ENCODE measurements at places on chromosomes 2 and 18.

- H3K4me1 ChIP-seq, result peaks cover 36% of the 10 kb centered on the region
- peak overlapping the region; percentile 75 for H3K27ac ChIP-seq
- no peaks in the 10 kb centered on the region for H3K27me3 ChIP-seq
- peak; percentile 88 for DNase-seq
- no peak overlapping the region for H3K4me3 ChIP-seq
Measured at GRCh38 chr2:240564561-240565332, 3.5 kb upstream of the RNPEPL1 start.

GRCh38 chr2:27370816-27371620 lies 602 bp downstream of the SNX17 start:
- H3K27ac ChIP-seq, result peak overlapping the region; percentile 84
- peak overlapping the region; percentile 71 for H3K4me3 ChIP-seq
- peaks cover 46% of the 10 kb centered on the region for H3K36me3 ChIP-seq
- peak; percentile 53 for DNase-seq
- H3K27me3 ChIP-seq, result no peaks in the 10 kb centered on the region

DNA sequence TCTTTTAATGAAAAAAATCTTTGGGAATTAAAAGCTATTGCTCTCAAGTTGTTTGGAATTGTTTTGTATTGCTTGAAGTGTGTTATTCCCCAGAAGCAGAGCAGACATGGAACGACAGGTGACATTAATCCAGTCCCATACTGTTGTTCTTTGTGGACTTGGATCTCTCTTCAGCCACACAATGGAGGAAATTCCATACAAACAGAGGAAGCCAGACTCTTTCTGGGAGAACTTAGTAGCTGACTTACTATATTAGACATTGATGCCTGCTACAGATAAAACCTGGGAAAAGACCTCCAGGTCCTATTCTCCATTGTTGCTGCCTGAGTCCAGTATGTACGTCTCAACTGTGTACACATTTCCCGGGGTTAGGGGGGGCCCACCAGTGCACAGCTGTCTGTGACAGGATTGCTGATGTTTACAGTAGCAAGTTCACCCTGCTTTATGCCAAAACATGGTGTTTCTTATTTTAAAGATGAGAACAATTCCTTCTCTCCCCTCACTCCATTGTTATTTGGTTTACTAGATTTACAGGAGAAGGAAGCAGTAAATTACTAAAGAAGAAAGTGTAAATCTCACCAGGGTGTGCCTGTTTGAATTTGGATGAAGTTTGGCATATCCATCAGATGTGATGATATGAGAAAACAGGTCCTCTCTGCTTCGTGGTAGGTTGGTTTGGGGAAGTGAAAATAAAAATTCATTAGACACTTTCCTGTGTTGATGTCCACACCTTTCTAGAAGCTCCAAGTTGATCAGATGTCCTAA lies 142.4 kb upstream of the RBBP8 start:
- no peak overlapping the region for H3K27ac ChIP-seq
- no peaks in the 10 kb centered on the region for H3K36me3 ChIP-seq
- peaks cover 1% of the 10 kb centered on the region for H3K4me1 ChIP-seq
- H3K27me3 ChIP-seq, result peaks cover 4% of the 10 kb centered on the region
- no peak overlapping the region for H3K4me3 ChIP-seq
- no peak for DNase-seq

- peak; percentile 33 for DNase-seq
- H3K4me3 ChIP-seq, result no peak overlapping the region
- H3K27me3 ChIP-seq, result peaks cover 8% of the 10 kb centered on the region
- H3K27ac ChIP-seq, result no peak overlapping the region
Measured at GRCh38 chr2:13009027-13009642, 292.4 kb downstream of the TRIB2 start.

- DNase-seq, result peak; percentile 54
- H3K27ac ChIP-seq, result peak overlapping the region; percentile 93
- peaks cover 26% of the 10 kb centered on the region for H3K4me1 ChIP-seq
- no peaks in the 10 kb centered on the region for H3K27me3 ChIP-seq
- H3K4me3 ChIP-seq, result no peak overlapping the region
Measured at GRCh38 chr2:69118609-69119008, 105.6 kb downstream of the ANTXR1 start.

DNA sequence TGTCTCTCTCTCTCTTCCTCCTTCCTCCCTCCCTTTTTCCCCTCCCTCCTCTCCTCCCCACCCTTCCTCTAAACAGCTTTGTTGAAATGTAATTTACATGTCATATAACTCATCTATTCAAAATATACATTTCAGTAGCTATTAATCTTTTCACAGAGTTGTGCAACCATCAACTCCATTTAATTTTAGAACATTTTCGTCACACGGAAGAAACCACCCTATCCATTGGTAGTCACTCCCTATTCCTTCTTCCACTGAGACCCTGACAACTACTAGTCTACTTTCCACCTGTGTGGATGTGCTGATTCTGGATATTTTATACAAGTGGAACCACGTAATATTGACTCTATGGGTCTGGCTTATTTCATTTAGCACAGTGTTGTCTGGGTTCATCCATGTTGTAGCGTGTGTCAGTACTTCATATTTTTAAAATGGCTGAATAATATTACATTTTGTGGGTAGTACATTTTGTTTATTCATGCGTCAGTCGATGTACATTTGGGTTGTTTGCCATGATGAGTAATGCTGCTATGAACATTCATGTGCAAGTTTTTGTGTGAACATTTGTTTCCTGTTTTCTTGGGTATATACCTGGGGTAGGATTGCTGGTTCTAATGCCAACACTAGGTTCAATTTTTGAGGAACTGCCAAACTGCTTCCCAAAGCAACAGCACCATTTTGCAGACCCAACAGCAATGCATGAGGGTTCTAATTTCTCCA lies 100.1 kb upstream of the GCFC2 start:
- no peaks in the 10 kb centered on the region for H3K36me3 ChIP-seq
- no peak for DNase-seq
- no peak overlapping the region for H3K4me3 ChIP-seq
- H3K27me3 ChIP-seq, result no peaks in the 10 kb centered on the region

DNA sequence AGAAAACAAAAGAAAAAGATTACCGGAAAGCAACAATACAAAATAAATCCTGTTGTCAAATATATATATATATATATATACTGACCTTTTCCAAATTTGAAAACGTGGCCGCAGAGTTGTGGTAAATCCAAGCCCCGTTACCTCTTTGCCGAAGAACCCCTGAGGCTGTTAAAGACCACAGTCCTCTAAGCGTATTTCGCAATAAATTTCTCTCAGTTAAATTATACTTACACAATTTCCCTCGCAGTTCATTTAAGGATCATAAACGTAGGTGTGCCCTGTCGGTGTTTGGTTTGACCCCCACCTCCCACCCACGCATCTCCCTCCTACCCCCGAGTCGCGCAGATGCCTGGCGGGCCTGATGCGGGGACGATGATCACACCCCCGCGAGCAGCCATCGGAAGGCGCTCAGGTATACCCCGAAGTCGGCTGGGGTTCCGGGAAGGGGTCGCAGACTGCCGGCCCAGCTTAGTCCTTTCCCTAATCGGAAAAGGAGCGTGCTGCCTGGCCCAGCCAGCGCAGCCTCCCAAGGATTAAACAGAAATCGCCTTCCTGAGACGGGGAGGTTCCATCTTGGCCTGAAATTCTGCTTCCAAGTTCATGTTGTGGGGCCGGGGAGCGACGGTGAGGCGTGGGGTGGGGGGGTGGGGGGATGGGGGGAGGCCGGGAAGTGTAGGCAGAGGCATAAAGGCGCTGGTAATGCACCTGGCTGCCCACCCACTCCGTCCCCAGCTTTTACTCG lies 2.9 kb upstream of the MEIS1 start:
- H3K36me3 ChIP-seq, result no peaks in the 10 kb centered on the region
- no peaks in the 10 kb centered on the region for H3K27me3 ChIP-seq
- peak overlapping the region; percentile 97 for H3K27ac ChIP-seq
- H3K4me1 ChIP-seq, result peaks cover 5% of the 10 kb centered on the region
- peak overlapping the region; percentile 99 for H3K4me3 ChIP-seq

Data from IMR-90 (cell line).